ENCODE measurements at places on chromosomes 7 and 10.
A peak's percentile ranks its signal among the peaks of the same experiment; 100 is the strongest.

DNA sequence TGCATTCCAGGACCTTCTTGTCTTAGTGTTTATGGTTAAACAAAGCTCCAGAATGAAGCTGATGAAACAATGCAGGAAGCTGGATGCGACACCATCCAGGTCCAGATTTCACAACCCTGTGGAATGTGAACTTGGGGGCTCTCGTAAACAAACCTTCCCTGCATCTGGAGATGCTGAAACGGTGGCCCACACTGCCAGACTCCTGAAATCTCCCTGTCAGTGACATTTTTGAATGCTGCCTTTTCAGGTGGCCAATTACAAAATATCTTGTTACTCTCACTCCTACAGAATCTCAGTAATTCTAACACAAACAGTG, 18.8 kb downstream of the VIPR2 start:
- no peak for DNase-seq

DNA sequence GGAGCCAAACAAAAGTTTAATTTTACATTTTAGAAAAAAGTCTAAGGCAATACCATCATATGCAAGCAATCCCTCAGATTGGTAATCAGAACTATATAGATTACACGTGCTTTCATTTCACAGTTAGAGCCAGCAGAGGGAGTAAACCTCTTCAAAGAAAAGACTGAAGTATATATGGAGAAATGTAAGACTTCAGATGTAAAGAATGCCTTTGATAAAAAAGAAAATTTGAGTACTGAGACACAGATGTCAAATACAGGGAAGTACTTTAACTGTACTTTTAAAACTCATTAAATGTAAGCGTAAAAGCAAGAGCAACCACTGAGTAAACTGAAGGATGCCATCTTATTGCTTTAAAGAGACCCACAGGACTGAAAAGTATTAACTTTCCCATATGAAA, 101.4 kb upstream of the FAM133B start:
- DNase-seq = peak; percentile 26

DNA sequence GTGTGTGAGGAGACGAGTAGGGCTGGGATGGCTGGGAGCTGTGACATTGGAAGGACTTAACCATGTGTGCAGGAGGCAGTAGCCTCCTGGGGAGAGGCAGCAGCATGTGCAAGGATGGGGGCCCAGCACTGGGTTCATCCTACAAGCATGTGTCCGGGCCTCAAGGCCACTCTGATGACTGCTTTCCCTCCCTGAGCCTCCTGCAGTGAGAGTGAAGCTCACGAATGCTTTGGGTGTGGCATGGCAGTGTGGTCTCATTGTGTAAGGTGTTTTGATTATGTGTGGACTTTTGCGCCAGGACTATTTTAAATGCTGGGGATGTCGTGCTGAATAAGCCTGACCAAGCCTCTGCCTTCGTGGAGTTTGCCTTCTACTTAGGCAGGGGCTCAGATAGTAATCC, 122.0 kb upstream of the INSYN2A start:
- no peak for DNase-seq

DNA sequence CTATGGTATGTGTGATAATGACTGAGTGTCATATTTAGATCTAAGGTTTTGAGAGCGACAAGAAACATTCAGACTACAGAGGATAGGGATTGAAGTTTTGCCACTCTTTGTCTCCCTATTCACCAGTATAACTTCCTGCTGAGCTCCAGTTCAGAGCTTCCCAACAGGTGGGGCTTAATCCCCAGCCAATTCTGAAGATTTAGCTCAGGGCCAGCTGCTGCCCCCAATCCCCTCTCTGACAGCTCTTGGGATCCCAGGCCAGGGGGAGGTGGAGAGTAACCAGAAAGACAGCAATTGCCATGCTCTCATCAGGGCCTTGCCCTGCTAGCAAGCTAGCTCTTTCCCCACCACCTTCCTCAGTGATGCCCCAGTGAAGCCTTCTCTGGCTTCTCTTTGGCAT, 57.8 kb downstream of the TRIL start:
- no peak for DNase-seq

DNA sequence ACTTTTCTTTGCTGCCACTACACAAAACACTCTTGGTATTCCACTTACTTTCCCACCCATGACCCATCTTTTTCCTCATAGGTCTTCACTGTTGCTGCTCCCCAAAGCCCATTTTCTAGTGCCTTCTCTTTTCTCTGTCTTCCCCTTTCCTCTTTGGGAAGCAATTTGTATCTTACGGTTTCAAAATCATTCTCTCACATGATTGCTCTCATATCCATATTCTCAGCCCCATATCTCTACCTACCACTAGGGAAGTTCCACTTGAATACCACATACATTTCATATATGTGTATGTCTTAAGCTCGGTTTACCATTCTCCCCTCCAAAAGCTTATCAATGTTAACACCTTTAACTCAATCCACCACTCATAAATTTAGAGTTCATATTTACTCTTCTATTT, 3.2 kb upstream of the UBE2D1 start:
- DNase-seq = no peak

DNA sequence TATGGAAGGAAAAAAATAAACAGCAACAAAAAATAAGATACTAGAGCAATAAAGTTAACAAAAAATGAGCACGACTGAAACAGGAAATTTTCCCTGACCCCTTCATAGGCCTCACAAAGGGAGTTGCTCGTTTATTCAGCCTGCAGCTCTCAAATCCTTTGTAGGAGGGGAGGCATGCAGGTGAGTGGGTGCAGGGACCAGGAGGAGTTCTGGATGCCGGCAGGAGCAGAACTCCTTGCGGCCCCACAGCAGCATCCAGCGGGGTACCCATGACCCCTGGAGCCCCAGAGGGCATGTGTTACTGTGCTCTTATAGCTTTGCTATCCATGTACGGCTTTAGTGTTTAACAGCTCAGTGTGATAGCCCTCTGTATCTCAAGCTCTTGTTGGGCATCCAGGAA, 5.8 kb downstream of the TAS2R39 start:
- DNase-seq = no peak

DNA sequence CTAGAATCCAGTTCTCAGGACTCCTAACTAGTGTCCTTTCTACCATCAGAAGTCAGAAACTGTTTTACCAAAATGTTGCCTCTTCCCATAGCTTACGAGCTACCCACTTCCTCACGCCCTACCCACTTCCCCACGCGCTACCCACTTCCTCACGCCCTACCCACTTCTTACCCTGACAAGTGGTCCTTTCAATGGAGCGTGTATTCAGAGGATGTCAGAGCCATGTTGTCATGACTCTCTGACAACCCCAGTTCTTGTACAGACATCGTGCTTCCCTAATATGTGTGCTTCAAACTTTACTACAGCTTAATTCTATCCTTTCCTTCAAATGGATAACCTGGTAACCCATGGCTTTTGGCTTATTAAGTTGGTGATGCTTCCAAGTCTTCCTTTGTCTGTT, 84.8 kb upstream of the PHF14 start:
- DNase-seq = no peak

GRCh38 chr7:32153006-32153405, 82.8 kb upstream of the PDE1C start:
- DNase-seq = no peak

GRCh38 chr7:21261627-21262594, 166.0 kb upstream of the SP4 start:
- peak; percentile 51 for DNase-seq
